A549 (cell line): ENCODE measurements at places on chromosomes 11 and 22.

GRCh38 chr11:128852327-128853023, 14.6 kb downstream of the KCNJ1 start:
- no peak for DNase-seq

DNA sequence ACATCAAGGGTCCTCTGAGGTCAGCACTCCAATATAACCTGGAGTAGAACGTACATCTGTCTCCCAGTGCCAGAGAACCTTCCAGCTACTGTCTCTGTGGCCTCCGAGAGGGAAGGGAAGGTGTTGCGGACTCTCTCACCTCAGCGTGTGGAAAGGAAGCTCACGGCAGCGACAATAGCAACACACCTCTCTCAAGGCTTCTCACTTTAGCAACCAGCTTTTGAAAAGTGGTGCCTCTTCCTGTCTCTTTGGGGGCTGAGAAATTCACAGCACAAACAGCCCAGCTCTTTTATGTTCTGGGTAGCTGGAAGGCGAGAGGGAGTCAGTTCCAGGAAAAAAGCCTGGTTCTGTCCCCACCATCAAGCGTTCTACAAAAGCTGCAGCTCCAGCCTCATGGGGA, 156.9 kb upstream of the TBCEL start:
- DNase-seq = no peak

GRCh38 chr11:128195057-128195751, 392.2 kb downstream of the ETS1 start:
- no peak for DNase-seq

GRCh38 chr11:123547180-123547579, 107.2 kb downstream of the SCN3B start:
- no peak for DNase-seq

- peak; percentile 92 for DNase-seq
Measured at GRCh38 chr11:66001942-66002647, at the start of the genes BANF1 and EIF1AD. TSS of gene BANF1 (plus strand) at chr11:66002503. CDS start at chr11:66003251, 748 bp downstream. TSS of gene EIF1AD (minus strand) at chr11:66002157. CDS start at chr11:66000389, 1,768 bp downstream.

GRCh38 chr11:75734491-75735180, 17.0 kb downstream of the MOGAT2 start:
- no peak for DNase-seq

- DNase-seq = no peak
Measured at GRCh38 chr22:48021991-48022401, 1259.5 kb downstream of the TBC1D22A start.

- no peak for DNase-seq
Measured at GRCh38 chr11:109914809-109915653, 178.2 kb upstream of the ZC3H12C start.
